T-helper 2 cell treated with Interferon-gamma antibody and Interleukin-4, amounts not matched to agents 5 μg/mL and 100 μg/mL, for 36 hours (primary cell): ENCODE measurements at places on chromosomes 16 and 17.

DNA sequence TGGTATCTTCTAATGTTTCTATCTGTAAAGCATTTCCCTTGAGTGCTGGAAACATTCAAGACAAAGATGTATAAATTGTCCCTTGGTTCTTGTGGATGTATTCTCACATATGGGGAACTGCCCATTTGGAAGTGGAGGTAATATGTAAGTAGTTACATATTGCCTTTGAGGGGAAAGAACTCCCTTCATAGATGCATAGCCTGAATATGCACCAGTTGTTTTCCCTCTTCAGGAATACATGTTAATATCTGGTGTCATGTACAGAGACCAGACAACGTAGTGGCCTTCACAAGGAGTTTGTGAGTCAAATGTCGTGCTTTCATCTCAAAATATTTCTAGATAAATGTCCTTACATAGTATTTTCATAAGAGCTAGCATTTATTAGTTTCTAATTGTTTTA is 213.5 kb downstream of the BCAS3 start:
- DNase-seq: no peak

DNA sequence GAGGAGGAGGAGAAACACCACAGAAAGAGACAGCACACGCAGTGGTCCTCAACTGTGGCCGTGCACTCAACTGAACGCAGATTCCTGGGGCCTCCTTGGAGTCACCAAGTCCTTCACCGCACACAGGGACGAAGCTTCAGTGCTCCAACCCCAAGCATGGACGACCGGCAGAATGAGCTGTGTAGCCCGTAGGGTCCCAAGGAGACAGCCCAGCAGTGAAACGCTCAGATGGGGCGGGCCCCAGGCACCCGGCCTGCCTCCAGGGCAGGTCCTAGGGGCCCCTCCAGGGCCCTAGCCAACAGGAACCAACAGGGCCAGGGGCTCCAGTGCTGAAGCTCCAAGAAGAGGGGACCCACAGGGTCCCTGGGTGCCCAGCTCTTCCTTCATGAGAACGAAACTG is 13.2 kb downstream of the RAB40B start:
- no peak for DNase-seq

GRCh38 chr17:561116-561515 is 153.5 kb downstream of the VPS53 start:
- peak; percentile 48 for DNase-seq

DNA sequence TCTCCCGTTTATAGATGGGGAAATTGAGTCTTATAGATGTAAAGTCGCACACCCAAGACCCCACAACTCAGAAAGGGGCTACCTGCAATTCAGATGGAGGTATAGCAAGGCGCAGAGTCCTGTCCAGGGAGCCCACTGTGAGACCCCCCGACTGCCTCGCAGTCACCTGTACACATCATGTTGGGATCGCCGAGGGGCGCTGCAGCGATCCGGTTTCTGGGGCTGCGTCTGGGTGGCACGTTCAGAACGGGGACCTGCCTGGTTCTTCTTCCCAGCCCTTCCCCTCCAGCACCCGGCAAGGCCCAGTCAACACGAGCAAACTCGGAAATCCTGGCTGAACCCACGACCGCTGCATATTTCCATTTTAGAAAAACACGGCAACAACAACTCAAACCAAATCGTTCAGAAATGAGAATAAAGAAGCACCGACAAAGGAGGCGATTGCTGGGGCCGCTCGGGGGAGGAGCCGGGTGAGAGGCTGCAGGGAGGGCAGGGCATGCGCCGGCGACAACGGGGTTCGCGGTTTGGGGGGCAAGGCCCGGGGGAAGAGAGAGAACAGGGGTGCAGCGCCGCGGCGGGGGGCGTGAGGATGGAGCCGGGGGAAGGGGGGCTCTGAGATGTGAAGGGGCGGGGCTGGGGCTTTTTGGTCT is 643 bp downstream of the HSDL1 start:
- peak; percentile 38 for DNase-seq

DNA sequence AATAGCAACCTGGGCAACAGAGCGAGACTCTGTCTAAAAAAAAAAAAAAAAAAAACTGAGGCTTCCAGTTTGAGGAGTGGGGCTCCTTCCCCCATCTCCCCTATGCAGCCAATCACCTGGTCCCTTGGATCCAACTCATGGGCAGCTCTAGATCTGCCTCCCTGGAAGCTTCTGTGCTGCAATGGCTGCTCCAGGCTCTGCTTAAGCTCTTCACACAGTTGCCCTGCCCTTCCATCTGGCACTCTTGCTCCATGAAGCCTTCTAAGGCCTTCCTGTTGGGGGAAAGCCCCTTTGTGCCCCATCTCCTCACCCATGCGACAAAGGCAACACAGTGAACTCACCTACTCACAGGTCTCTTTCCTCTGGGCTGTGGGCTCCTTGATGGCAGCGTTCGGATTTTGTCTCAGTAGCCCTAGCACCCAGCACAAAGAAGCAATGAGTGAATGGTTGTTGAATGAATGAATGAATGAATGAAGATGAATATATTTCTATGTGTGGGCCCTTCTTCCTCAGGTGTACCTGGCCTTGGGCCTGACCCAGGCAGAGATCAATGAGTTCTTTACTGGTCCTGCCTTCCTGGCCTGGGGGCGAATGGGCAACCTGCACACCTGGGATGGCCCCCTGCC is 1.9 kb downstream of the NAGLU start:
- no peak for DNase-seq

DNA sequence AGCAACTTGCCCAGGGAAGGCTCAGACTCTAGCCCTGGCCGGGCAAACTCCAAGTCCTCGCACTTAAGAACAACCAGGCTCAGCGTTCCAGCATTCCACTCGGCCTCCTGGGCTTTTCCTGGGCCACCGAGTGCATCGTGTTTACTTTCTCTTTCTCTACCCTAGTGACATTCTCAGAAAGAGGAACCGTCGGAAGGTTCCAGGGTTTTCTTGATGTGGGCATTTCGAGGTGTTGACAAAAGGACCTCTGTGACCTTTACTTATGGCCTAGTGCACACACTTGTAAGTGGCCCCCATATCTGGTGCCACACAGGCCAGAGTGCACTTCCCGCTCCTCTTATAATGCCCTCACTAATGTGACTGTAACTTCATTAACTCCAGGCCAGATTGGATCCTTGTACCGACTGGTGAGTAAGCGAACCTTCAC is 3.1 kb upstream of the BANP start:
- DNase-seq: no peak

GRCh38 chr16:68499006-68499405 is 40.1 kb upstream of the ZFP90 start:
- no peak for DNase-seq

DNA sequence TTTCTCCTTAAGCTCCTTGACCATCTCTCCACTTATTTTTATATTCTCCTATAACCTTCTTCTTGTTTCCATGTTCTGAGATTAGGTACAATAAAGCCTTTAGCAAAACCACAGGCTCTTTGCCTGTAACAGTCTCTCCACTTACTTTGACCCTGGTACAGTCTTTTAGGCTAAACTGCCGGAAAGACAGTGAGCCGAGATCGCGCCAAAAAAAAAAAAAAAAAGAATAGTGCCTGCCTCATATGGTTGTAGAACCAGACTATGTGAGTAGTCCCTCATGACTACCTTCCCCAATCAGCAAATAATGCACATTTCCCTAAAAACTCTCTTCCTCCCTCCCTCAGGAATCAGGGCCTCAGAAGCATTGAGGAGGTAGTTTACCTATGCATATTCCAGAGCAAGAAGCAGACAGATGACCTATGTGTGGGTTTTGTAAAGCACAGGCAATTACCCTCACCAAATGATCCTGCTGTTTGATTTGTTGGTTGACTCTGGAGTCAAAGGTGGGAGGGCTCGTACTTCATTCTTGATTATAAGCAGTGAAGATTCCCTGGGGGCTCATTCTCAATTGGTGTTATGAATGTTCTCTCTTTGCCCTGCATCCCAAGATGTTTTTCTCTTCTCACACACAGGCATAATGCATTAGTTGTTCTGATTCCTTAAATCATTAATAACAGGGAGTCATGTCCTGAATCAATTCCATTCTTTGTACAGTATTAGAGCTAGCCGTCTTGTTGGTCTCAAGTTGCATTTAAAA is 8.9 kb upstream of the NME1 start:
- DNase-seq: no peak

DNA sequence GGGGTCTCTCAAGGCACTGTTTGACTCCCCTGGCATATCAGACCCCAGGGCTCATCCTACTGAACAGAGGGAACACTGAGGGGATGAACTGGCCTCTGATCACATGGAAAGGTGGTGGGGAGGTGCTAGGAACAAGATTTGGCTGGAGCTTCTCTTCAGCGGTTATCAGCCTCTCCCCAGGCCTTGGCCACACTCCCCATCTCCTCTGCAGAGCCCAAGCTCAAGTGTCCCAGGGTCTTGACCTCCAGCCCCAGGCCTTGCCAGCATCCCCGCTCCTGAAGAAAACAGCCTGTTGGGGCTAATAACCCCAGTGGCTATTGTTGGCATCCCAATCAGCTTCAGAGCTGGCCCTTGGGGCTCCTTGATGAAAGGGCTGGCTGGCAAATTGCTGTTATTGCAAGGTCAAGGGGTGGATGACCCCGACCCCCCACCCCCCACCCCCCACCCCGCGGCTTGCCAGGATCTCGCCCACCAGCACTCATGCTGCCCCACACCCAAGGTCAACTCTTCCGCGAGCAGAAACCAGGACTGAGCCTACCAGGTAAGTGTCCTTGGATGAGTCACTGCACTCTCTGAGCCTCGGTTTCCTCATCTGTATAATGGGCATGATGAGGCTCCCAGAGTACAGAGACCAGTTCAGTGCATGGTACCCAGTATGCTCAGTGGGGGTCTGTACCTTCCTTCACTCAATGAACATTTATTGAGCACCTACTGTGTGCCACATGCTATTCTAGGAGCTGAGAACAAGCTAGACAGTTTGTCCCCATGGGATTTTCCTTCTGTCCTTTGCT is 18.8 kb upstream of the FAM83G start:
- DNase-seq: no peak

- no peak for DNase-seq
Observed at GRCh38 chr16:85610059-85610445, 3.1 kb upstream of the GSE1 start.

- DNase-seq: no peak
Observed at GRCh38 chr16:59522826-59523225, 788.7 kb upstream of the GOT2 start.

DNA sequence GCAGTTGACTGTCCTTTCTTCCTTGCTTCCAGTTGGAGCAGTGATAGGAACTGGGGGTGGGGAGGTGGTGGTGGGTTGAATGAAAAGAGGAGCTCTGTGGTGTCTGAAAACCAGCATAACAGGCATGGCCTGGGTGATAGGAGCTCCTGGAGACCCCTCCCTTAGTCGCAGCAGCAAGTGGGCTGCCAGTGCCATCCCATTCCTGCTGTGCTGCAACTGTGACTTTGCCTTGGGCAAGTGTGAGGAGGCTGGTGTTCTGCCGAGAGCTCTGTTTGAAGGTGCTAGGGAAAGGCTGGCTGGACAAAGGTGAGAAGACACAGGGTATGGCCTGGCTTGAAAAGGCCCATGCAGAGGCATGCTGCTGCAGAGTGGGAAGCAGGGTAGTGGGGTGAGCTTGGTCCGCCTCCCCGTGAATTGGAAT is 2.7 kb upstream of the CDK5R1 start:
- DNase-seq: no peak

DNA sequence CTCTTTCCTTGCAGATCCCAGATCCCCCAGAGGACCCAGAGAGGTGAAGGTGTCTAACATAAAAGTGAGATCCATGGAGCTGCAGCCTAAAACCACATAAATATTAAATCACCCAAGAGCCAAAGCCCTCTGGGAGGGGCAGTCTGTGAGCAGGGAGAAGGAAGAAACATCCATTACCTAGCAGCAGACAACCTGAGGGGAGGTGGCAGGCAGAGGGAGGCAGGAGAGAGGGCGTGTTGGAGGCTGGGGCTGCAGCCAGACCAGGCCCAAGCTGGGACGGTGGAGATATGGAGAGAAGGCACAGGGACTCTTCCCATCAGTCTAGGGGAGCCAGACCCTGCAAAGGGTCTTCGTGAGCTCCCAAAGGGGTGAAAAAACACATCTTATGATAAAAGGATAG is 101.1 kb downstream of the SHISA6 start:
- DNase-seq: no peak

- DNase-seq: no peak
Observed at GRCh38 chr16:89707695-89708094, 6.2 kb upstream of the SPATA2L start.

GRCh38 chr17:41322094-41322902 is 6.8 kb upstream of the KRTAP17-1 start:
- DNase-seq: no peak

- DNase-seq: no peak
Observed at GRCh38 chr17:43548689-43549379, 2.7 kb upstream of the ETV4 start.

GRCh38 chr17:78739331-78739931 is 42.6 kb downstream of the CYTH1 start:
- DNase-seq: no peak

- DNase-seq: peak; percentile 24
Observed at GRCh38 chr16:89764711-89765201, 43.4 kb downstream of the ZNF276 start.

GRCh38 chr16:19745286-19746010 is 27.4 kb downstream of the IQCK start:
- DNase-seq: no peak

DNA sequence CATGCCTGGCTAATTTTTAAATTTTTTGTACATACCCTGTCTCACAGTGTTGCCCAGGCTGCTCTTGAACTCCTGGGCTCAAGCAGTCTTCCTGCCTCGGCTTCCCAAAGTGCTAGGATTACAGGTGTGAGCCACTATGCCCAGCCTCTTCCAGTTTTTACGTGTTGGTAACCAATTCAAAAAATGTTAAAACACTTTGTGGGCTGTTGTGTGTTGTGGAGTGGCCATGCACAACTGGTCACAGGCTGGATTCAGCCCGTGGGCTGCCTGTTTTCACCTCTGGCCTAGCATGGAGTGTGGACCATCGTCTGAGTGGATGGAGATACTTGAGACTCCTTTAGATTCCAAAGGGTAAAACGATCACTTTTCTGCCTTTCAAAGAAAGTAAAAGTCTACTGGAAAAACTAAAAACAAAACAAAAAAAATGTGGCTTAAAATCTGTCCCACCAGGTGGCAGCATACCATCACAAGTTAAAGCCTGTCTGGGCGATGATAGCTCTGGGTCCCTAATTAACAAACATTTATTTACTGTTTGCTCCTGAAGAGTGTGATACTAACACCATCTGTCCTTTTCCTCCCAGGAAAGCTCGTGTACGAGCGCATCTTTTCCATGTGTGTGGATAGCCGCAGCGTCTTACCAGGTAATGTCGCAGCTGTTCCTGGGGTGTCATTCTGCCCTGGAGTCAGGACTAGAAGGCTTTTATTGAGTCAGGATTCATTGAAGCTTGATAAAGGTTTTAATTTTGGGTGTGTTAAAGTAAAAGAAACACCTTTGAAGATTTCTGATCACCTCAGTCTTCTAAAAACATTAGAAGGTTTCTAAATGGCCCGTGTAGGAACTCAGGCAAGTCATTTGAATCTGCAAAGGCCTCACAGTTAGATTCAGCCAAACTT is 45.8 kb downstream of the VPS35L start:
- DNase-seq: no peak

DNA sequence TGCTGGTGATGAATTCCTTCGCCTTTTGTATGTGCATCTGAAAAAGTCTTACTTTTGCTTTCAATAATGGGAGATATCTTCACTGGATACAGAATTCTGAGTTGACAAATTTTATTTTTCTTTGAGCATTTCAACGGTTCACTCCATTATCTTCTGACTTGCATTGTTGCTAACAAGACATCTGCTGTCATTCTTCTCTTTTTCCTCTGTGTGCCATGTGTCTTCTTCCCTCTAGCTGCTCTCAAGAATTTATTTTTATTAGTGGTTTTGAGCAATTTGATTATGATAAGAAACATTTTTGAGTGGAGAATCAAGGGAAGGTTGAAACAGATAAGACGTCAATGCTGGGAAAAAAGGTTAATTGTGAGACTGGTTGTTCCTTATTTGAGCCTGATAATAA is 471.8 kb downstream of the CDH13 start:
- DNase-seq: no peak

GRCh38 chr17:9959377-9959981 is 54.4 kb upstream of the RCVRN start:
- DNase-seq: no peak
